ENCODE measurements at places on chromosomes 1 and 21. TPM values are rescaled to one million over a fixed set of nuclear protein-coding genes. Genes with fewer than 3 reads are reported as not detected.

DNA sequence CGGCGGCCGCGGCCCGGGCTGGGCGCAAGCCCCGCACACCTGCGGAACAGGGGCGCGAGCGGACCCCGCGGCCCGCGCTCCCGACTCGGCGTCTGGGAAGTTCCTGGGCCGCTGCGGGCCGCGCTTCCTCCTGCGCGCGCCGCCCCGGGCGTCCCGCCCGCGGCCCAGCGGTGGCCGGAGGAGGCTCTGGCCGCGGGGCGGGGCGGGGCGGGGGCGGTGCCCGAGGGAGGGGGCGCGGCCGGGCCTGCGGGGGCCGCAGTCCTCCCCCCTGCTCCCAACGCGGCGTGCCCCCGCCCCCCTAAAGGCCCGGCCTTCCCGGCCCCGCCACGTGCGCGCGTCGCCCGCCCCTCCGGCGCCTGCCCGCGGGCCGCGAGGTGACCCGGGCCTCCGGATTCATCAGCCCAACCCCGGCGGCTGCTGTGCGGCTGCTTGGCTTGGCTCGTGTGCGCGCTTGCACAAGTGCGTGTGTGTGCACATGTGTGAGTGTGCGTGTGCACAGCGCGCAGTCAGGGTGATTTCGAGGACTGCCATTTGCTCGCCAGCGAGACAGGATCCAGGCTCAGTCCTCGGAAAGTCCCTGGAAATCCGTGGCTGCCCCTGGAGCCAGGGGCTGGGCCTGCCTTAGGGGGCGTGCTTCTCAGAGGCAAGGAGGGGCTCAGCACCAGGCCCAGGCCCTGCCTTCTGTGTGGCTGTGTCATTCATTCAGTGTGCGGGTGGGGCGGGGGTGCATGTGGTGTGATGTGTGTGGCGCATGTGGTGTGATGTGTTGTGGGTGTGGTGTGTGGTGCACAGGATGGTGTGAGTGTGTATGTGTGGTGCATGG, at the start of gene C2CD2:
C2CD2 (minus strand) TSS at position 188 of the 823 bp plus-strand sequence. CDS start 370 bp downstream, outside the sequence.
- no peak for DNase-seq

DNA sequence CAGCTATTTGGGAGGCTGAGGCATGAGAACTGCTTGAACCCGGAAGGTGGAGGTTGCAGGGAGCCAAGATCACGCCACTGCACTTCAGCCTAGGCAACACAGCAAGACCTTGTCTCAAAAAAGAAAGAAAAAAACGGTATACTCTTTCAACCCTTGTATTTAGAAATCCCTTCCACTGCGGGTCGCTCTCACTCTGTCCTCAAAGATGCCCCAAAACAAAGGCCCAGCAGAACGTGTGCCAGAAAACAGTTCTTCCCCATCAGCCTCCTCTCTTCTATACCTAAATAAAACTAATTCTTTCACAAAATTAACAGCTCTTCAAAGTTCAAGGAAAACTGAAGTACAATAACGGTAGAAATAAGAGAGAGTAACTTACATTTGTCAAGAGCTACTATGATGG, 13.2 kb downstream of the SETD4 start:
- DNase-seq = no peak

DNA sequence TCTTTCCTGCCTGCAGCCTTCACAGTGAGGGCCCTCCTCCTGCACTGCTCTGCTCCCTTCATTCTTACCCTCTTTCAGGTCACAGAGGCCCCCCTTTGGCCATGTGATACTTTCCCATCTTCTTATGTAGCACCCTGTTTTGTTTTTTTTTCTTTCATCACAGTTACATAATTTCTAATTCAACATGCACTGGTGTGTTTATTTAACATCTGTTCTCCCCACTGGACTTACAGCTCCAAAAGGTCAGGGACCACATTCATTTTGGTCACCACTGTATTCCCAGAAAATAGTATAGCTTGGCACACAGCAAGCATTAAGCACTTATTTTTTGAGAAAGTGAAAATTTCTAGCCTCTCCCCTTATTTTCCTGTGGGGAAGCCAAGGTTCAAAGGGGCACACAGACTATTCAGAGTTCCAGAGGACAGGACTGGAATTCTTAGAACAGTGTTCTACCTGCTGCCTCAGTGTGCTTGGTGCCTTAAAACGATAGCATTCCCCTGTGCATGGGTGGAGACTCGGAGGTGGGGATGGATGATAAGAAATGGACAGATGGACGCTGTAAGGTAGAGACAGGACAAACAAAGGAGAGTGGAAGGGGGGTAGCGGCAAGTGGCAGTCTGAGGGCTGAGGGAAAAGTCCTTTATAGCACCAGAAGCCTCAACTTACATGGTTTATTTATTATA, 5.3 kb downstream of the DENND2D start:
- no peak for DNase-seq

GRCh38 chr21:42315296-42315891, at the start of gene TFF3:
TSS of gene TFF3 (minus strand) at chr21:42315409. CDS start at chr21:42315374, 35 bp downstream.
- no peak for DNase-seq

The SLC45A3 gene
- total RNA-seq = 0.19 TPM

The OR2G6 gene
- not detected for total RNA-seq

The BACE2 gene
- not detected for total RNA-seq
